ENCODE measurements at places on chromosomes 1 and 21.

DNA sequence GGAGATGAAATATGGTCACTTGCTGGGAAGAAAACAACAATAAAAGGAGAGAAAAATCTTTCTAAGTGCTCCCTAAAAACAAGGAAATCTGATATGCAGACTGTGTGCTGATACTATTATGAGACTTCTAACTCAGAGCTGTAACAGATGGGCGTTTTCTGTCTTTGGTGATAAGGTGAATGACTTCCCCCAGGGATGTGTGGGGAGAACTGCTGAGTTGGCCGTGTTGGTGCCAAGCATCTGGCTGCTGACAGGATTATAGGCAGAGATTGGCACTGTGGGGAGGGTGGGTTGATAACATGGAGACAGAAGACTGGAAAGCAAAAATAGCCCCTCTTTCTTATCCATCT lies 438.5 kb upstream of the PLXNA2 start:
- no peak for DNase-seq

DNA sequence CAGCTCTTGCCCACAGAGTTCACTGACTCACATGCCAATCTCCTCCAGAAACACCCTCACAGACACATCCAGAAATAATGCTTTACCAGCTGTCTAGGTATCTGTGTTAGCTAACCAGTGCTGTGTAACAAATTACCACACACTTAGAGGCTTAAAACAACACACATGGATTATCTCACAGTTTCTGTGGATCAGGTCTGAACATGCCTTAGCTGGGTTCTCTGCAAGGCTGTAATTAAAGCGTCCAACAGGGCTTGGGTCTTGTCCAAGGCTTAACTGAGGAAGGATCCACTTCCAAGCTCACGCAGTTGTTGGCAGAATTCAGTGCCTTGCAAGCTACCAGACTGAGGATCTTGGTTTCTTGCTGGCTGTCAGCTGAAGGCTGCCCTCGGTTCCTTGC lies 92.5 kb upstream of the RGS4 start:
- no peak for DNase-seq

GRCh38 chr1:8031176-8031785 lies 5.2 kb upstream of the ERRFI1 start:
- DNase-seq, result no peak

DNA sequence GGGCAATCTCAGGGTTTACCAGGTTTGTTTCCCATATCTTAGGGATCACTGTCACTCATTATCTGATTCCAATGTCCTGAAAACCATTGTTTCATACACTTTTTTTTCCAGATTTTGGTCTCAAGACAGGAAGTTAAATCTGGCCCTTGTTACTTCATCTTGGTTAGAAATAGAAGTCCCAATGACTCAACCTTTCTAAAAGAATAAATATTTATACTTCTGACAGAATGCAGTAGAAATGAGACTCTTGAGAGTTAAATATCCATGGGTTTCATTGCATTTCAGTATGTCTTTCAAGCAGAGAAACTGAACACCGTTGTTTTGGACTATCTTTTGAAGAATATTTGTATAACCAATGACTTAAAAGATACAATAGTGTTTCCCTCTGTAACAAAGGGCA lies 19.8 kb upstream of the VCAM1 start:
- no peak for DNase-seq

- DNase-seq, result no peak
These were observed 601 bp downstream of the UBE2G2 start for GRCh38 chr21:44800971-44801467.

- no peak for DNase-seq
These were observed 2063.9 kb downstream of the MRPL39 start for GRCh38 chr21:23543333-23543732.

- DNase-seq, result no peak
These were observed 48.6 kb downstream of the BACH1 start for GRCh38 chr21:29347274-29347681.

DNA sequence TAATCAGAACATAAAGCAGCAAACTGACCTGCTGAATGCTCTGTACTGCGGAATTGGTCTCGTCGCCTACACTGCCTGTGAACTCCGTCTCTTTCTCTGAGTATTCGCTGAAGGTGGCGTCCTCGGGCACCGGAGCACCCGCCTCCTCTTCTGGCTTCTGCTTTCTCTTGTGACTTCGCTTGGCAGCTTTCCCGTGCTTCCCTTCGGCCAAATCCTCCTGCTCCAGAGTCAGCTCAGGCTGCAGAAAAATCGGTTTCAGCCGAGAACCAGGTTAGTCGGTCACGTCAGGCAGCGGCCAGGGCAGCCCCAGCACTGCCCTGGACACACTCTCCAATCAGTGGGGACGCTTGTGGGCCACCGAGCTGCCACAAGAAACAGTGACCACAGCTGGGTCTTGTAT lies 35.8 kb upstream of the RIPK4 start:
- DNase-seq, result peak; percentile 73

DNA sequence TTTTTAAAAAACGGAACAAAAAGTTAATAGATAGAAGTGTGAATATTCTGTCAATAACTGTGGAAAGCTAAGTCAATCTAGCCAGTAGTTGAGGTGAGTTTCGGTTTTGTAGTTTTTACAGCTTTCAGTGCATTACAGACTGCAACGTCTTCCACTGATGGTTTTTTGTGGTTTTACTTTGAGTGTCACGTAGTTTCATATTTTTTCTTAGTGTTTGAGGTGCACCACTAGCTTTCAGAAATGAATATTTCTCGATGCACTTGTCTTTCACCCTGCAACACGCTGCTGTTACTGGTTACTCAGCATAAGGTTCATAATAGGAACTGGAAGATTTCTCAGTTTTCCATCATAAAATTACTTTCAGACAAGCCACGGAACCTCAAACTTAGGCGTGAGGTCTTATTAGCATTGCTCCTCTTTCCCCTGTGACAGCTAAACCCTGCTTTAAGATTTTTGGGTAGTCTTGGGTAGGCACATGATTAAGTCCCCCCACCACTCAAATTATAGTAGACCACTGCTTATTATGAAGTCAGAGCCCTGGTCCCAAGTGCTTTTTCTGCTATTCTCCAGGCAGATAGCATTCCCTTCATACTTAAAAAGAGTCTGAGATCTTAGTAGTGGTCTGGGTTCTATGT lies 1412.7 kb downstream of the KCNT2 start:
- DNase-seq, result no peak

DNA sequence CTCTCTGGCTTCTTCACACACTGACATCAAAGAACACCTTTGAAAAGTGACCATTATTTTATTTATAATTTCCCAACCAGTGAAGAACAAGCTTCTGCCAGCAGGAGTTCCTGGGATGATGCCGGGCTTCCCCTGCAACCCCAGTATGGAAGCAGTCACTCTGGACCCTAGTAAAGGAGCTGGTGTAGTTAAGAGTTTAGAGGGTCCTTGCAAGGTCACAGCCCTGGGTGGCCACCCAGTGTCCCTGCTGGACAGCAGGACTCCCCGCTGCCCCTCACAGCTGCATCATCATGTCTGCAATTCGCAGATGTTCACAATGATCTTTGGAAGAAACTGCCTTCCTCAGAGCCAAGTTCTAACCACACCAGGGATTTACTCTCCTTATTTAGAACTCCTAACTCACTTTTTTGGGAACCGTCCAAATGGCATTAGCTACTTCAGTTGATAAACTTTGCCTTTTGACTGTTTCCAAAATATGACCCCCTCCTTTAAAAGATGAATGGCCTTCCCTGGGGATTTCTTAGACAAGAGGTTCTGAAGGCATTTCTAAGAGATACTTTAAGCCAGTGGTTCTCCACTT lies 90.6 kb downstream of the HIVEP3 start:
- no peak for DNase-seq

DNA sequence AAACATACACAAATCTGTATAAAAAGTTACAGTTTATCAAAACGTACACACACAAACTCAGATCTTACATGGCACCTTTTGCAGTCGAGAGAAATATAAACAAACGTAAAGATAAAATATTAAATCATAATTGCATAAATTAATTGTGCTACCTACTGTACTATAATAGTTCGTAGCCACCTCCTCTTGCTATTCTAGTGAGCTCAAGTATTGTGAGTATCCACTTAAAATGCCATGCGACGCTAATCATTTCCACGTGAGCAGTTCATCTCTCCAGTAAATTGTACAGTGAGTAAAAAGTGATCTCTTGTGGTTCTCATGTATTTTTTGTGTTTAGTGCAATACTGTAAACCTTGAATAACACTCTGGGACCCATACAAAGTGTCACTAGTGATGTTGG lies 6.3 kb downstream of the MIA3 start:
- no peak for DNase-seq

DNA sequence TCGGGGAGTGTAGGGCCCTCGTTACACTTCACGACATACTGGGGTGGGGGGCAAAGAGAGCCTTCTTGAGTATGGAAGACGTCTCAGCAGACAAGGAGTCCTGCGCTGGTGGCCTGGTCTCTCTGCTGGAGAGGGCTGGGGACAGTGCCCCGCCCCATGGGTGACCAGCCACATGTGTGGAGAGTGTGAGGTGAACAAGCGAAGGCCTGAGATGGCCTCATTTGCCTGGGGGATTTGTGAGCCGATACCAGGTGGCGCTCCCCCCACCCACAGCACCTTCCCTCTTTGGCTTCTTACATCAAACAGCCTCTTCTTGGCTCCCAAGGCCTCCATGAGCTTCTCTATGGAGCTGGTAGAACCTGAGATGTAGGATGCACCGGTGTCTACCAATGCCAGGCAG lies 4.0 kb upstream of the ETNK2 start:
- no peak for DNase-seq

GRCh38 chr1:189312499-189312898 lies 1165.2 kb downstream of the BRINP3 start:
- no peak for DNase-seq

- DNase-seq, result no peak
These were observed 224.4 kb downstream of the VAV3 start for GRCh38 chr1:107740579-107740978.

- DNase-seq, result no peak
These were observed 26.5 kb downstream of the SPATA45 start for GRCh38 chr1:212820969-212821368.

- no peak for DNase-seq
These were observed 92.5 kb upstream of the LRRC8D start for GRCh38 chr1:89728381-89728780.

Data from amygdala (tissue), 56 donors.